ENCODE measurements at places on chromosomes 16 and 17.

DNA sequence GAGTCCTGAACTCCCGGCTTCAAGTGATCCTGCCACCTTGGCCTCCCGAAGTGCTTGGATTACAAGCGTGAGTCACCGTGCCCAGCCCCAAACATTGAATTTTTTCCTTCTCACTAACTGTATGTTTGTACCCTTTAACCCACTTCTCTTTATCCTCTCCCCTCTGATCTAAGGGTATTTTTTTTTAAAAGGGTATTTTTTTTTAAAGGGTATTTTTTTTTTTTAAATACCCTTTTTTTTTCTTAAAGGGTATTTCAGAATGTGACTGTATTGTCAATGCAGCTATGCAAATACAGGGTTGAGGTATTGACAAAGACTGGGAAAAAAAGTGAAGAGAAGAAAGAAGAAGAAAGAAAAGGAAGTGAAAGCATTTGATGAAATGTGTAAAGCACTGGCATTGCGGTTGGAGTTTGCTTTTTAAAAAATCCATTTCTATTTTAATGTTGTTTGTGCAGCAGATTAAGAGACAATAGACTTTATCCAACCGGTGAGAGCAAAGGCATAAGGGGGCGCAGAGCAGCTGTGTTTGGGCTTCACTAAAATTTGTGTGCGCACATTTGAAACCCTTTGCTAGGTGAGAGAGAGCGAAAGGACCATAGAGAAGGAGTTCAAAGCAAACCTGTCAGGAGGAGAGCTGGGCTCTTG is 42.4 kb downstream of the SYT17 start:
- no peak for DNase-seq

GRCh38 chr16:46968063-46968435 is 5.4 kb downstream of the DNAJA2 start:
- DNase-seq = no peak

DNA sequence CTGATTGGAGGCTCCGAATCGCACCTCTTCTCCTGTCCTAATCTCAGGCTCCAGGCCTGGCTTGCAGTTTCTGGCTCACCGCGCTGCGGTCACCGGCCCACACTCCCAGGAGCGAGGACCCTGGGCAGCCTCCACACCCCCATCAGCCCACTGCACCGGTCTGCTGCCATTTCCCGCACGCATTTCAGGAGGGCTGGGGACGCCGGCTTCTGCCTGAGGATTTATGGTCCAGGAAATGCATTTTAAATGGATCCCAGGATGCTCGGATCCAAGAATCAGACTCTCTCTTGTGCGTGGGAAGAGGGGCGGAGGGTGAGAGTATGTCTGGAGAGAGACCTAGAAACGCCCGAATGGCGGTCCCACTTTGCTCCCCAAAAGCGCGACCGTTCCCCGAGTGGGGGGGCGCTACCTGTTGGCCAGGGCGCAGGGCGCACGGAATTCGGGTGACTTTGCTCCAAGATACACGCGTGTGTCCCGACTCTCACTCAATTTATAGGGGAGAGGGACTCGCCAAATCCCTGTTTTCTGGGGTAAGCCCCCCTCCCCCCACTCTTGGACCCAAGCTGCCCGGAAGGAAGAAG is 817 bp upstream of the JPH3 start:
- DNase-seq = no peak

- no peak for DNase-seq
Observed at GRCh38 chr17:37111329-37111728, 162.6 kb downstream of the AATF start.

GRCh38 chr17:57282296-57282695 is 26.0 kb downstream of the MSI2 start:
- DNase-seq = no peak

DNA sequence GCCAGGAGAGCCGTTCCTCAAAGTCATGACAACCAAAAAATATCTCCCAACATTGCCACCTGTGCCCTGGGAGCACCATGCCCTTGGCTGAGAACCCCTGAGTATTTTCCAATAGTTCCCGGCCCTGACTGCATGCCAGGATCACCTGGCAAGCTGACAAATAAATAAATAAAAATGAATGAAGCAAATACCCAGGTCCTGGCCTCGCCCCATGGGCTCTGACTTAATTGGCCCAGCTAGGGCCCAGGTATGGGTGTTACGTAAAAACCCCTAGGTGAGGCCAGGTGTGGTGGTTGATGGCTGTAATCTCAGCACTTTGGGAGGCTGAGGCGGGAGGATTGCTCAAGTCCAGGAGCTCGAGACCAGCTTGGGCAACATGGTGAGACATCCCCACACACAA is 2.7 kb upstream of the C16orf74 start:
- no peak for DNase-seq

- no peak for DNase-seq
Observed at GRCh38 chr17:37300683-37301082, 75.1 kb upstream of the C17orf78 start.

DNA sequence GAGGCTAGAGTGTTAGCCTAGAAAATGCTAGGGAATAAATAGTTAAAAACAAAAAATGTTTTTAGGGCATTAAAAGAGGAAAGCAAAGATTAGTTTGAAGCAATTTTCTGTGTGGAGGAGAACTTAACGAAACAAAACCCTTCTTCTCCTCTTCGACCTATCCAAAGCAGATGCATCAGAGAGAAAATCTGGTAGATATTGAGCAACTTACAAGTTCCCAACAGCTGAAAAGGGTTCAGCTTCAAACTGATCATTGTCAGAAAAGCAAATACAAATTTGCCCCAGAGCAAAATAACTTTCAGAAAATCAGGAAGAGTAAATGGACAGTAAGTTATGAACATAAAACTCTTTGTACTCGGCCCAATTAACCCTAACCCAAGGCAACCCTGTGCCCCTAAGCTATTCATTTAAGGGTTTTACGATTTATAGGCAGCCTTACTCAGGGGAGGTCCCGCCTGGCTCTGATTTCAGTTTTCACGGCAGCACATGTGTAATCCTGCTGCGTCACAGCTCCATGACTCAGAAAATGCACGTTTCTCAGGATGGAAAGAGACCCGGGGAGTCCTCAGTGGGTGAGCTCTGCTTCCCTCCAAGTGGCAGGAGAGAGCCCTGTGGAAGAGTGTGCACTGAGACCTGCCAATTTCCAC is 405.7 kb upstream of the SALL1 start:
- no peak for DNase-seq

GRCh38 chr17:28328325-28328724 is 6.9 kb downstream of the IFT20 start:
- no peak for DNase-seq

All from NCI-H1694 treated with DMSO at 0.1 percent for 48 hours (cell line).